Fibroblast of skin of right quadriceps (primary cell): ENCODE measurements at places on chromosomes 16 and 17.

DNA sequence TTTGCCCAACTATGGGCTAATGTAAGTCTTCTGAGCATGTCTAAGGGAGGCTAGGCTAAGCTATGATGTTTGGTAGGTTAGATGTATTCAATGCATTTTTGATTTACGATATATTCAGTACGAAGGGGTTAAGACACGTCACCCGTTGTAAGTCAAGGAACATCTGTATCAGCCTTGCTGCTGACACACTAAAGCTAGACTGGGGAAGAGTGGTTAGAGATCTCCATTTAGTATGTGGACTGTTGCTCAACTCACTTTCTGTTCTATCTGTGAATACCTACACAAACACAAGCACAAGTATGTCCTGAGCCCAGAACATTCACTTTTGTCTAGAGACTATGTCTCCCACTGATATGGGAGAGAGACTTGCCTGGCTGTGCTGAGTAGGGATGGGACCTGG, 71.5 kb downstream of the VMP1 start:
- no peak for DNase-seq

DNA sequence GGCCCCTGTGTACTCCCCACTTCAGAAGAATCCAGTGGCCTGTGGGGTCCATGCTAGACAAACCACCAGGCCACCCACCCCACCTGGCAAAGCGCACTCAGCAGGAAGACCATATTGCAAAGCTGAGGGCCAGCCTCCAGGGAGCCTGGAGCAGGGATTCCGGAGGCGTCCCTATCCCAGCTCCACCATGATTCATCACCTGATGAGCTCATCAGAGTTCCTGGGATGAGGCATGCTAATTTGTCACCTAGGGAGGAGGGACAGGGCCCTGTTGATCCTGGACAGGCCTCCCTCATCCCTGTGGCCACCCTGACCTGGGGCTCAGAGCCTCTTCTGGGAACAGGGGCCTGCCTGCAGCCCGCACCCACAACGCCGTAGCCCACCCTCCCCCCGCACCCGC, 131.6 kb upstream of the PLCG2 start:
- DNase-seq, result peak; percentile 82

DNA sequence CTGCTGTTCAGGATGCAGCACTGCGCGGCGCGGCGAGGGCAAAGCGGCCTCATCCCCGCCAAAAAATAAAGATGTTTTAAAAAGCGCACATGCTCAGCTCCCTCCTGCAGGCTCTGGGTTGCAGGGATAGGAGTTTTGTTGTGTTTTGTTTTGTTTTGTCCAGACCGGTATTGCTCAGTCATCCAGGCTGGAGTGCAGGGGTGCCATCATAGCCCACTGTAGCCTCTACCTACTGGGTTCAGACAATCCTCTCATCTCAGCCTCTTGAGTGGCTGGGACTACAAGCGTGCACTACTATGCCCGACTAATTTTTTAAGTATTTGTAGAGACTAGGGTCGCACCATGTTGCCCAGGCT, 636 bp downstream of the WWOX start:
- DNase-seq, result no peak

DNA sequence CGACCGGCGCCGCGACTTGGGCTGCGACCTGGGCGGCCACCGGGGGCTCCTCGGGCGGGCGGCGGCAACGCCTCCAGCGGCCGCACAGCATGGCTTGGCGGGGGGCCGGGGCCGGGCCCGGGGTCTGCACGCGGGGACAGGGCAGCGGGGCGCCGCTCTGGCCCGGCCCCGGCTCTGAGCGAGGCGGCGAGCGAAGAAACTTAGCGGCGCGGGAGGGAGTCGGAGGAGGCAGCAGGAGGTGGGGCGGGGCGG, at the start of gene PLCD3:
Gene PLCD3 (minus strand): TSS at position 196 of the 252 bp plus-strand sequence. CDS start 105 bp downstream, at position 91.
- DNase-seq, result no peak

DNA sequence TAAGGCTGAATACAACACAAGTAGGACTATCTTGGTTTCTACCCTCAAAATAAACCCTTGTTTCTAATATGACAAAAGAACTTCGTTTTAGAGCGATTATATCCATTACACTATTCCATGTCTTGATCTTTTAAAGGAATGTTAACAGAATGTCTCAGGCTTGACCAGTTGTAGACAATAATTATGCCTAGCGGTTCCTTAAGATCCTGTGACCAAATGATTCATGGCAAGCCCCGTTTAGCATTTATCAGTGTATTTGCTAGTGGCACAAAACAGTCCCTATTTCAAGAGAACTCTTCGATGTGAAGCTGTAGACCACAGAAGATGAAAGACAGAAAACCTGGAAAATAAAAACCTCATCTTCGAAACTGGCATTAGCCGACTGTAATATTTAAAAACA, 200.9 kb upstream of the SOX9 start:
- DNase-seq, result no peak

DNA sequence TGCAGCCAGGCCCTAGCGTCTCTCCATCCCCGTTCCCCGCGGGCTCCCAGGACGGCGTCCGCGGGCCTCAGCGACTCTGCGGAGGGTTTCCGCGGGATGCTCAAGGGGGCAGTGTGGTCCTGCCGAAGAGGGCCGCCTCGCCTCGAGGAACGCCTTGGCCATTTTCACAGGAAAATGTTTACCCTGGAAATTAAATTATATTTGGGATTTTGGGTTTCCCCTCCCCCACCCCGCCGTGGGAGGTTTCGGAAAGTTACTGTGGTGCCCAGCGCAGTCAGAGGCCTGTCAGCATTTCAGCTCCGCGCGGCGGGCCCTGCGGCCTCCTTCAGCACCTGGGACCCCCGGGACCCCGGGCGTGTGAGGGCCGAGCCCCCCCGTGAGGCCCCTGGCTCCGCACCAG, 94.5 kb downstream of the PCTP start:
- peak; percentile 53 for DNase-seq

- DNase-seq, result no peak
Observed at GRCh38 chr17:48732688-48733629, 4.4 kb upstream of the HOXB13 start.

GRCh38 chr16:1362807-1363206, 11.1 kb downstream of the GNPTG start:
- DNase-seq, result no peak

DNA sequence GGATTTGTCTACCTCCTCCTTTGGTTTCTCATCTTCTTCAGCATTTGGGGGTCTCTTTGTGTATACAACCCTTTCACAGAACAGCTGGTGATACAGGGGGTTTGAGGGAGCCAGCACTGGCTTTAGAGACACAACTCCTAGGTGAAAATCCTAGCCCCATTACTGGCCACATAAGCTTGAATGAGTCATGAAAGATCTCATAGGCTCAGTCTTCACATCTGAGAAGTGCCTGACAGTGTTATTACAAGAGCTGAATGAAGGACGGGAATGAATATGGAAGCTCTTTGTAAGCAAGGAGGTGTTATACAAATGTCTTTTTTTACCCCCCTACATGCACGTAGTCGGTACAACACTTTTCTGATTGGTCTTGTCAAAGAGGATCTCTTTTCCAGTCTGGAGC, 1.7 kb upstream of the B4GALNT2 start:
- DNase-seq, result no peak
